ENCODE measurements at places on chromosomes 5 and 9. TPM values are rescaled to one million over a fixed set of nuclear protein-coding genes. Genes with fewer than 3 reads are reported as not detected.
A peak's percentile ranks its signal among the peaks of the same experiment; 100 is the strongest.

Gene ADCY2
- 2.6 TPM for total RNA-seq

Gene SOWAHA
- 0.48 TPM for total RNA-seq

GRCh38 chr9:103707181-103707580 lies 386.9 kb upstream of the SMC2 start:
- no peak for DNase-seq

GRCh38 chr5:173114536-173114935 lies 29.8 kb upstream of the BNIP1 start:
- no peak for DNase-seq

DNA sequence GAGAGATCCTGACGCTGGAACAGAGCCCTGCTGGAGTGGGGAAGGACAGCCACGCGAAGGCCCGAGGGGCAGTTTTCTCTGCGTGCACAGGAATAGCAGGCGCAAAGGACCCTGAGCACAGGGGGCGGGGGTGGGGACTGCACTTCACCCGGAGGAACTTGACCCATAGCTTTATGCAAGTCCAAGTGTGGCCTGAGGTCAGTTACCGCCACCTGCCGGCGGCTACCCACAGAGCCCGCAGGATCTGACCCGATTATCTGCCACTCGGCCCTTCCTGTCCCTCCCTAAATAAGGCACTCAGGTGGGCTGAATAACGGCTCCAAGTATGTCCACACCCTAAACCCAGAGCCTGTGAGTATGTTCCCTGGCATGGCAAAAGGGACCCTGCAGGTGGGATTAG lies 65.4 kb upstream of the FCN1 start:
- DNase-seq: peak; percentile 51

All from suprapubic skin (tissue), 4 donors.